Foreskin keratinocyte (primary cell): ENCODE measurements at places on chromosomes 2 and 18.

DNA sequence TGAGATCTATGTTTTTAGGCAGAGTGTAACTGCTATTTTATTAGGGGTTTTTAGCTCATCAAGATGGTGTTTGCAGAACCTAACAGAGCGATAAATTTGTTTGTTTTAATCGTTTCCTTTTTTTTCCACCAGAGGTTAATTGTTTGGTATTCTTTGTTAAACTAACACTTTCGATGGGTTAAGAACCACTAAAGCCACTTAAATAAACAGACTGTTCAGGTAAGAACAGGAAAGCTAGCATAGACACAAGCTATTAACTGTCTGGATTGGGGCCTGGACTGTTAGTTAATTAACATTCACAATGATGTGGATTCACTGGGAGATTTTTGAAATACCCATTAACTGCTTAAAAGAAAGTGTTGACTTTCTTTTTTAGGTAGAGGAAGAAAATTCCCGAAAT is 209.0 kb upstream of the COPS8 start:
- no peak for DNase-seq

- no peak for DNase-seq
These were observed 80.3 kb downstream of the DYNAP start for GRCh38 chr18:54671291-54671881.

DNA sequence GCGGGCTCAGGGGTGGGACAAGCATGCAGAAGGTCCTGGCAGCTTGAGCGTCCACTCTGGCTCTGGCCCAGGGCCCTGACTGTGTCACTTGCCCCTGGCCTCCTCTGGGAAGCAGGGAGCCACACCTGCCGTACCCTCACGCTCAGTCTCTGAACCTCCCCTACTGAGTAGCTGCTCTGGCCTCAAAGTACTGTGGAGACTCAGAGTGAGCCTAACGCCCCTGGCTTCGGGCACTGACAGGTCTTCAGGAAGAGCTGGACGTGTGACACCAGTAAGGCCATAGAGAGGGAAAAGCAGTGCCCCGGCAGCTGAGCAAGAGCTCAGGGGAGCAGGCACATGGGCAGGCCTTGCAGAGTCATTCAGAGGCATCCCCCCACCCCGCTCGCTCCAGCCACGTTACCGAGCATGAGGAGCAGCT is 73.3 kb downstream of the SFXN5 start:
- no peak for DNase-seq

GRCh38 chr2:33108483-33109443 is 162.0 kb downstream of the LTBP1 start:
- peak; percentile 68 for DNase-seq

- DNase-seq, result no peak
These were observed 69.1 kb downstream of the FEZ2 start for GRCh38 chr2:36528766-36529392.

GRCh38 chr2:230875347-230876315 is 10.9 kb downstream of the ITM2C start:
- DNase-seq, result no peak

GRCh38 chr2:66448136-66448991 is 13.4 kb downstream of the MEIS1 start:
- DNase-seq, result peak; percentile 39

DNA sequence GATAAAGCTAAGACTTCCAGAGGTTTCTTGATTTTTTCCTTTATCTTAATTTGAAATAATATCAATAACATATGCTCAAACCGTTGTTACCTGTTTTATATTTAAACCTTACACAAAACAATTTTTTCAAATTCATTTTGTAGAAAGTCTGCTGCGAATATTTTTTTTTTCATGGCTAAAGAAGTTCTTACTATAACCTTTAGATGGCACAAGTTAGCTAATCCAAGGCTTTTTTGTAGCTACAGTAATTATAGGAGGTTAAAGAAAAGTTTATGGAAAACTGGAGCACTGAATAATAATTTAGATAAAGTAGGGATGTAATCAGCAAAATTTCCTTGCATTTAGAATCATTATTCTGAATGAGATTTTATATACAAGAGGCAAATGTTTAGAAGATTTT is 78.0 kb upstream of the PNPT1 start:
- no peak for DNase-seq

GRCh38 chr2:23383100-23383499 is 1.9 kb upstream of the KLHL29 start:
- DNase-seq, result no peak

DNA sequence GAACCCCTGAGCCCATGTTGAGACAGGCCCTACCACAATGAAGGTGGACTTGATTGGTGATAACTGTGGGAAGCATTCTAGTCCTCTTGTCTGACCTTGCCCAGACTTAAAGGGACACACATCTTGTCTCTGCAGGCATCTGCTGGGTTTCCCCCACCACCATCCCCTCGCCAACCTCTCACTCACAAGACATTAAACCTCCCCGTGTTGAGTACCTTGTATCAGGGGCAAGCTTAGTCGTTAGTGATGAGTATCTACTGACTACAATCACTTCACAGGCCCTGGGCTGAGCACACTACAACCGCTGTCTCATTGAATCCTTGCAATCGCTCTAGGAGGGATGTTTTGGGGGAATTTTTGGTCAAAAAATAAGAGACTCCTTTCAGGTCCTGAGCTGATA is 86.0 kb downstream of the ICOS start:
- DNase-seq, result peak; percentile 20

DNA sequence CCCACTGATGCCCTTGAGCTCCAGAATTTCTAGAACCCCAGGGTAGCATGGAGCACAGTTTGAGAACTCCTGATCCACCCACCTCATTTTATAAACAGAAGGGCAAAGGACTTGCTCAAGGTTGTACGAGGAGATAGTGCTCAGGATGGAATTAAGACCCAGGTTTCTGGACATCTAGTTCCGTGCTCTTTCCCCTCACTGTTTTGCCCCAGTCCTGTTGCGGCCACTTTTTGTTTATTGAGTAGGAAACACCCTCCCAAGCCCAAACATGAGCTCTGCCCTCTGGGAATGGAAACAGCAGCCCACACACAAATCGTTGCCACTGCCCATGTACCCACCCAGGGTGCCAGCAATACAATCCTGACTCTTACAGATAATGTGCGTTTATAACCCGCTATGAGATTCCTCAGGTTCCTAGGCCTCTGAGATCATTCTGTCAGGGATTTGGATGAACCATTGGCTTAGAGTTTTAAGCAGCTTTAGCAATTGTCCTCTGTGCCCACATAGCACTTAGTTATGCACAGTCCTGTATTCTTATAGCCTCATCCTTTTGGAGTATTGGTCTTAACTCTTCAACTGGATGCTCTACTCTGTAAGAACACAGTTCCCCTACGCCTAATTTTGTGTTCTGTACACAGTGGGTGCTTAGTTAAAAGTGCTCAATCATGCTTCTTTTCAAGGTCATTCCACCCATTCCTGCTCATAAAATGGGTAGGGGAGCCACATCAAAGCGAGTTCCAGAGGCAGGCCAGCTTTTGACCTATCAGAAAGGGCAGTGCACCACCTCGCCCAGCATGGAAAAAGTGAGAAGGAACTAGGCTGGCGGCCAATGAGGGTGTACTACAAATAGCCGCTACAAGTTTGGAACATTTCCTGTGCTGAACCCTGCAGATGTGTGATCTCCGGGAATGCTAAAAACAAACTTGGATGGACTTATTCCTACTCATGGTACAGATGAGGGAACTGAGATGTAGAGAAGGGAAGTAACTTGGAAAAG is 60.3 kb upstream of the IGFBP2 start:
- DNase-seq, result no peak

GRCh38 chr18:45161850-45162249 is 453.4 kb upstream of the SLC14A2 start:
- no peak for DNase-seq

DNA sequence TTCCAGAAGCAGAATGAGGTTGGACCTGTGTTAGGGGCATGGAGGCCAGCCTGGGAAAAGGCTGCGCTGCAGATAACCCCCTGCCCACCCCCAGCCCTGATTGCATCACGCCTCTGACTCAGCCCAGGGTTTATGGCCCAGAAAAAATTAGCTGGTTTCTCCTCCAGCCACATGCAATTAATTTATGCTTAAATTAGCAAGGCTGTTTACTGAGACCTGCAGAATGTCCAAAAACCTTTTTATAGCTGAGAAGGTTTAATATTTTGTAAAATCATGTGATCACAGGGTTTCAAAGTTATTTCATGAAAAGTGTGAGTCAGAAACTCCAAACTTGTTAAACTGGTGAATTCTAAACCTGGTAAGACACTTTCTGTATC is 123.1 kb upstream of the HDAC4 start:
- no peak for DNase-seq

GRCh38 chr2:151361674-151362370 is 4.4 kb downstream of the TNFAIP6 start:
- no peak for DNase-seq

- peak; percentile 77 for DNase-seq
These were observed 36.4 kb downstream of the WDSUB1 start for GRCh38 chr2:159249990-159250715.

DNA sequence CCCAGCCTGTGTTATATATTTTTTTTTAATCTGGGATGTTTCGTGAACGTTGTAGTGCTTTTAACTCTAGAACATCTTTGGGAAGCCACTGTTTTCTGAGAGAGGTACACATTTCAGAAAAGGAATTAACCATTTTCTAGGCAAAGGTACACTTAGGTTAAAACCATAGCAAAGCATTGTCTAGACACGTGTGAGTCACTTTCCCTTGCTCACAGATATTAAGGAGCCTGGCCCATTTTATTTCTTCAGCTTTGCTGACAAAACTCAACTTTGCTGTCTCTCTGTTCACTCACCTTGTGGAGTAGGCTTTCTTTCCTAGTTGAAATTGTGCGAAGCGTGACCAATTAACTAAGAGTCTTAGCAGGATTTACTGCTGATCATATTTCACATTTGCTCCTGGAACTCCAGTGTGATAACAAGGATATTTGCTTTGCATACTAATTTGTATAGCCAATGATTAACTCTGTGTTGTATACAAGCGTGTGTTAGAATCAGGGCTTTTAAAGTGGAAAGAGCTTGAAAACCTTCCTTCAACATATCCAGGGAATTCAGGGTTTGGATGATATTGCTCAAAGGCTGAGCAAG is 215.0 kb upstream of the AGAP1 start:
- DNase-seq, result no peak

DNA sequence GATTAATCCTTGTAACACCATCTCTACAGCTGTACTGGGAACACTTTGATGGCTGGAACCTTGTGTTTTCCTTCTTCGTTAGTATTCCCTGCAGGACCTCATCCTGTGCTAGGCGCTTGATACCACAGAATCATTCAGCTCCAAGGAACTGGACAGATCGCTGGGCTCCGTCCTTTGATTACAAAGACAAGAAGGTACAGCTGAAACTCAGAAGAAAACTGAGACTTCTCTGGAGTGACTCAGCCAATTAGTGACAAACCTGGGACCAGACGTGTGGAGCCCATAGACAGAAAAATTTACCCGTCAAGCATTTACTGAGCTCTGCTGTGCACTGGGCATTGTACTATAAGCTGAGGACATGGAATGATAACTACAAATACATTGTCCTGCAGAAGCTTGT is 67.3 kb downstream of the NCKAP5 start:
- DNase-seq, result no peak

GRCh38 chr2:134728163-134728562 is 9.4 kb upstream of the TMEM163 start:
- no peak for DNase-seq

GRCh38 chr2:11583840-11584524 is 50.1 kb downstream of the GREB1 start:
- DNase-seq, result peak; percentile 82

GRCh38 chr2:241859436-241860183 is 916 bp upstream of the PDCD1 start:
- DNase-seq, result no peak

GRCh38 chr2:214830794-214831346 is 21.4 kb upstream of the BARD1 start:
- DNase-seq, result peak; percentile 29

- no peak for DNase-seq
These were observed 261.1 kb upstream of the RAB12 start for GRCh38 chr18:8348051-8348720.

DNA sequence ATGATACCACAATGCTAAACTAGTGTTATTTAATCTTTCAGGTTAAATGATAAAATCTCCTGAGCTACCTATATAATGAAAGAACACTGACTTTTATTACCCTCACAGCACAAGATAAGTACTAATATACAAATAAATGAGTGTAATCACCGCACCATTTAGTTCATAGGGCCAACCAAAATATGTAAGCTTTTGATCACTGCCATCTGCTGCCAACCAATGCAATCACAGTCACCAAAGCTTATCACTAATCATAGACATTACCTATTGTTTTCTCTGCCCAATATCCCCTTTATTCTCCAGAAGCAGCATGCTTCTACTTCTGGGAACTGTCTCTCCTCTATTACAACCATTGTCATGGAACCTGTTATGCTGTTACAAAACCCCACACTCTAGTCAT is 151.6 kb upstream of the LRATD1 start:
- DNase-seq, result no peak

- DNase-seq, result no peak
These were observed 448.7 kb upstream of the VRK2 start for GRCh38 chr2:57597940-57598339.

DNA sequence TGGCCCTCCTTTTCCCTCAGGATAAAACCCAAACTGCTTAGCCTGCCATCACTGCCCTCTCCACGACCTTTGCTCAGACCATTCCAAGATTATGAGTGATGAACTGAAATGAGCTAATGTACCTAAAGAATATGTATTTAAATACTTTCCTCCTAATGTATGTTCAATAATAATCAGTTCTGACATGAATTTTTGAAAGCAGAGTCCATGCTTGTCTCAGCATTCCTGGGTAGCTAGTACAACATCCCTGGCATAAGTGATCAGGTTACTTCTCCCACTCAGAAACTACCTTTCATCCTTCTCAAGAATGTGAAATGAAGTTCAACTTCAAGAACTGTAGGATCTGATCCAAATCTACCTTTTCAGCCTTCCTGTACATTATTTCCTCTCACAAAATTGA is 103.6 kb downstream of the UNC80 start:
- peak; percentile 88 for DNase-seq

DNA sequence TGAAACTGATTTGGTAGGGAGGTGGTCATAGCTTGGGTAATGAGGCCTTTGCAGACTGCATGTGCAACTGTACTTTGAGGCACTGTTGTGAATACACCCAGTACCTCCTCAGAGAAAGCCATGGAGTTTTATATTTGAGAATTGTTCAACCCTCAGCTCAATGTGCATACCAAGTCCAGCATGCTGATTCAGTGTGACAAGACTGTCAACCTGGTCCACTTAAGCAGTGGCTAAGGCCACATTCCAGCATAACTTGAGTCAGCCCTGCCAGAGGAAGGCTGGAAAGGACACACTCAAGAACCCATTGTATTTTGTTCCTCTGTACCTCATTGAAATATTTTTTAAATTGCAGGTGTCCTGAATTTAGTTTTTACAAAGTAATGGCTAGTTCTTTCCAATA is 121.8 kb upstream of the HNMT start:
- no peak for DNase-seq

GRCh38 chr2:101341901-101342624 is 33.6 kb upstream of the RNF149 start:
- DNase-seq, result peak; percentile 41

DNA sequence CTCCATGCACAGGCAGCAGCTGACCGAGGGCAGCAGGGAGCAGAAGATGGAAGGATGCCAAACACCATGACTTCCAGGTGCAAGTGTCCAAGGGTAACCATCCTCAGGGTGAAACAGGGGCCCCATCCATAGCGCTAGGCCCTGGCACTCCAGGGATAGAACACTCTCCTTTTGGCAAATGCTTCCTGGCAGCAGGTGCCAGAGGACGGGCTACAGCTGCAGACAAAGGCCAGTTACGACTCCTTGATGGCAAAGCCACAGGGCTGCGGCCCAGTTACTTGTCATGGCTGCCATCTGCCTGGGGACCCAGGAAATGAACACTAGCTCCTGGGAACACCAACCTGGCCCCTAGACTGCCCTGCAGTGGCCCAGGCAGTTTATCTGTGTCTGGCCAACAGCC is 178.8 kb downstream of the TMEM163 start:
- no peak for DNase-seq
